Natural killer cell treated with Interleukin-12 subunit alpha and Interleukin-12 subunit beta and Interleukin-15 and Interleukin-18, amount 100 ng/mL, for 72 hours (primary cell): ENCODE measurements at places on chromosomes 3 and 15. TPM values are rescaled to one million over a fixed set of nuclear protein-coding genes. Genes with fewer than 3 reads are reported as not detected.

The CDC25A gene
- 76.7 TPM for total RNA-seq

- no peak overlapping the region for H3K4me3 ChIP-seq
- no peak overlapping the region for H3K27ac ChIP-seq
- H3K36me3 ChIP-seq = peaks cover 4% of the 10 kb centered on the region
- DNase-seq = no peak
- no peaks in the 10 kb centered on the region for H3K27me3 ChIP-seq
Measured at GRCh38 chr3:162641907-162642306, 1145.3 kb downstream of the OTOL1 start.

GRCh38 chr15:75182187-75183131 is 19.2 kb upstream of the C15orf39 start:
- no peak overlapping the region for H3K4me3 ChIP-seq
- H3K27ac ChIP-seq = no peak overlapping the region
- no peaks in the 10 kb centered on the region for H3K27me3 ChIP-seq

GRCh38 chr3:73743551-73743950 is 118.8 kb upstream of the PDZRN3 start:
- H3K36me3 ChIP-seq = no peaks in the 10 kb centered on the region
- H3K27ac ChIP-seq = no peak overlapping the region
- DNase-seq = no peak
- H3K4me1 ChIP-seq = no peaks in the 10 kb centered on the region

The AMOTL2 gene
- total RNA-seq = not detected
